ENCODE measurements at places on chromosomes 6 and 20.

DNA sequence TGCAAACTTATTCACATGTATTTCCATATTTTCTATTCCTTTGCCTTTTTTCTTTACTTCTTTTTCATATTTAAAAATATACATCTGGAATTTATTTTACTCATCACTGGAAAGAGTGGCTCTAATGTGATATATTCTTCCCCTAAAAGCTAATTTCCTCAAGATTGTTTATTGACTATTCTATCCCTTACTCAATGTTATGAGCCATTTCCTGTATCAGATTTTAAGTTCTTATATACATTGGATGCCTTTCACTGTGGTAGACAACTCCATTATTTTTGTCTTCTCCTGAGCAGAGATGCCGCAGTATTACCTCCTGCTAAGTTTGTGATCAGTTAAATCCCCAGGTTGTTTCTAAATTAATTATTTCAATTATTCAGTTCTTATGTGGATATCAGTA lies 418.4 kb upstream of the JAG1 start:
- DNase-seq, result no peak

DNA sequence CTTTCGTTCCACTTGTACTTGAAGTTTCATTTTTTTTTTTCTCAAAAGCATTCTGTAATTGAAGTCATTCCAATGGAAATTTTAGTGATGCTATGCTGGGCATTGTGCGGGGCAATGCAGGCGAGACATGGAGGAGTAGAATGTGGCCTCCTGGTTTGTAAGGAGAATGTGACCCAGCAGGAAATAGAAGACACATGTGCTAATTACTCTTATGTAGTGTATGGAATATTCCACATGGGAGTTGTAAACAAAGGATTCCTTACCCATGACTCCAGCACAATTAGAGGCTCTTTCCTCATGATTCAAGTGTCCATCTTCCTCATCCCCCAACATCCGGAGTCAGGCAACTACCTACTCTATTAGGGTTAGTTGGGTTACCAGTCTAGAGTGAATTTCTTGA lies 14.9 kb upstream of the RFPL4B start:
- no peak for DNase-seq

DNA sequence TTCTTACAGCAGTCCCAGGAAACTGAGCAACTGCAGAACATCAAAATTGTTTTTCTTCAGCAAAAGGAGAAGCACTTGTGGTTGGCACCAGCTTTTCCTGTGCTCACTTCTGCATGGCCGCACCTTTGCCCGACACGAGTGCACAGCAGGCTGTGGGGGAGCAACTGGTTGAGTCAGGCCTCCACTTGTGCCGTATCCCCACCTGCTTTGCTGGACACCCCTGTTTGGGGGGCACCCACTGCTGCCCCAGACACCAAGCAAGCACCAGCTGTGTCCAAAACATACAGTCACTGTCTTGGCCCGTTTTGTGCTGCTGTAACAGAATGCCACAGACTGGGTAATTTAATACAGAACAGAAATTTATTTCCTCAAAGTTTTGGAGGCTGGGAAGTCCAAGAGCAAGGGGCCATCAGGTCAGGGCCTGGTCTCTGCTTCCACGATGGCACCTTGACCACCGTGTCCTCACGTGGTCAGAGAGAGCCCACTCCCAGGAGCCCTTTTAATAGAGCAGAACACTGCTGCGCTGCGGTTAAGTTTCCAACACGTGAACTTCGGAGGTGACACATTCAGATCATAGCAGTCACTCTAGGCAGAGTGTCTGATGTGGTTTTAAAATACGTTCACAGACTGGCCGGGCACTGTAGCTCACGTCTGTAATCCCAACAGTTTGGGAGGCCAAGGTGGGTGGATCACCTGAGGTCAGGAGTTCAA lies 8.7 kb upstream of the GMEB2 start:
- peak; percentile 76 for DNase-seq

DNA sequence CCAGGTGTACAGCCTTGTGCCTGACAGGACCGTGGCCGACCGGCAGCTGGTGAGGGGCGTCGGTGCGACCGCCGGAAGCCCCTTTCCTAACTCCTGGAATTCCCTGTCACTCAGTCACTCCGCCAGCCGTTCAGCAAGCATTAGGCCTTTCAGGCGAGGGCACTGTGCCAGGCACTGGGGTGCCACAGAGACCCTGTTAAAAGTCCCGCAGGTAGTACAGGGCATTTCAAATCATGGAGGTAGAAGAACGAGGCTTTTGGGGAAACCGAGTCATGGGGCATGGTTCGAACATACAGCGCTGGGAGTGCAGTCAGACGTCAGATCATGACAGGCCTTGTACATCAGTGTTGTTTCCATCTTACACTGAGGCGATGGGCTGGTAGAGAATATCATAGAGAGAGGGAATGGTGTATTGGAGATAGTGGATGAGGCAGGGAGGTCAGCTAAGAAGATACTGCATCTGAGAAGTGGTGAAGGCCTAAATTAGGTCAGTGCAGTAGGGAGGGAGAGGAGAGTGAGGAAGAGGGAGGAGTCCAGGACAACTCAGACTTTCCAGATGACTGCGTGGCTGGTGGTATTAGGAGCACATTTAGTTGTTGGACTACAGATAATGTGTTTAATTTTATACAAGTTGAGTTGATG lies 892 bp upstream of the DXO start:
- no peak for DNase-seq

GRCh38 chr6:111555036-111555435 lies 50.6 kb downstream of the TRAF3IP2 start:
- DNase-seq, result no peak

GRCh38 chr20:53698371-53698978 lies 104.8 kb upstream of the ZNF217 start:
- no peak for DNase-seq

DNA sequence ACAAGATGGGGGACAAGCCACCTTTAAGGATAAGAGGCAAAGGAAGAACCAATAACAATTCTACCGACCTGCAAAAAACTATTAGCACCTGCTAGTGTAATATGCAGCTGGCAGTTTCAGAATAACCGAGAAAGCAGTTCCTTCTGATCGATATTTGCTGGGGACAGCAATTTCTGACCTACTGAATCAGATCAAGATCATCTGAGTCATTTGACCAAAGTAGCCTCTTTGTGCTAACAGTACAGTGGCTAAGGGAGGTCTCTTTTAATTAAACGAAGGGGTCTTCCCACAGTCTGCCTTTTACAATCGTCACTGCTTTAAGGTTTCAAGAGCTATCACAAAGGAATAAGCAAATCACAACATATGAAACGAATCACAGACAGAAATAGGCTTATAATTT lies 318.9 kb downstream of the BTBD9 start:
- DNase-seq, result no peak

GRCh38 chr20:52332230-52332629 lies 140.7 kb upstream of the ZFP64 start:
- DNase-seq, result no peak

- no peak for DNase-seq
These were observed 37.6 kb upstream of the CST7 start for GRCh38 chr20:24911461-24911860.

DNA sequence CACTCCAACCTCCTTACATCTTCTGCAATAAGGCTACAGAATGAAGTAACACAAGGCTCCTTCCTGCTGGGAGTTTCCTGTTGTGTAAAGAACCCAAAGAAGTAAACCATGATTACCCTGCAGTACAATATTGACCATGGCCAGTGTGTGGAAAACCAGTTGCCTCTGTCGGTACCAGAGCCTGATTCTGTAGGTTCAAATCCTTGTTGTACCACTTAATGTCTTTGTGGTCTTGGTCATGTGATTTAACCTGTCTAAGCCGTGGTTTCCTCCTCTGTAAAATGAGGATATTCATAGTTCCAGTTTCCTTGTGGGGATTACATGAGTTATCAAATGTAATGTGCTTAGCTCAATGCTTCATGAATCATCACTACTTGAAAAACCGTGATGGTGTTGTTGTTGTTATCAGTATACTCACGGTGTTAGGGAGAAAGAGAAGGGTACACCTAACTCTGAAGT lies 60.3 kb upstream of the PRELID3B start:
- no peak for DNase-seq

- no peak for DNase-seq
These were observed 5.6 kb upstream of the PLCG1 start for GRCh38 chr20:41131594-41132387.

DNA sequence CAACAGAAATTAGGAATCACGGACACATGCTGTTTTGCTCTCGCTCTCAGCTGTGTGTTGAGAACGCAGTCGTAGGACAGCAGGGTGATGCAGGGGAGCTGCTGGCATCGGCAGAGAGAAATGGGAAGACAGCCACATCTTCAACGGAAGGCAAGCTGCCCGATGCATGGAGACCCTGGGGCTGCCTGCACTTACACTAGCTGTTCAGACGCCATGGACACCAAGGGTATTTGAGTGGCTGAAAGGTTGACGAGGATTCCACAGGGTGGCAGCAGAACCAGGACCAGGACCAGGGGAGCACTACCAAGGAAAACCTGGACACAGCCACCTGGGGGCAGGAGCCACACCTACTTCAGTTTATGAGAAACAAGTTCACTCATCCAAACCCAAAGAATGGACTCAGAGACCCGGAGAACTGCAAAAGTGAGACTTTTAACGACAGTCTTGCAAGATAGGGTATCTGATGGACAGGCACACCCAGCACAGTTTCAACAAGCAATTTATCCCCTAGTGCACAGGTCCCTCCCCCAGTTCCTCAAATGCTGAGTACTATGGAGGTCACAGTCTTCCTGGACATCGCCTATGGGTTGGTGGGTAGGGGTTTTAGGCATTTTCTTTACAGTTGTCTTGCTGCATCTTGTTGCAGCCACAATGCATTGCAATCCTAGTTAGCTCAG lies 56.3 kb upstream of the ENTPD6 start:
- no peak for DNase-seq

GRCh38 chr20:53215166-53215565 lies 243.0 kb downstream of the TSHZ2 start:
- no peak for DNase-seq

DNA sequence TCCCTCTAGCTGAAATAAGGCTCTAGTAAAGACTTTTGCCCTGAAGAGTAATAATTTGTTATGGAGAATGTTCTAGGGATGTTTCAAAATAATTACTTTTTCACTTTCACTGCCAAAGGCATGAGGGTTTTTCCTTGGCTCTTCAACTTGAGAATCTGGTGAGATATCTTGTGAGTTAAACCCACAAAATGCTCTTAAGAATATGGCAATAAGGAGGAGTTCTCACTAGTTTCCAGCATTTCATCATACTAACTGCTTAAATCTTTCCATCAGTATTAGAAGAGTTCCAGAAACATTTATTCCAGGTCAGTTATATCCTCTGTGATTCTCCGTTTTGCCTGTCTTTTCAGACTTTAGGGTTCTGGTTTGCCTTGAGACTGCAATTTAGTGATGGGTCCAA lies 785.6 kb upstream of the GJE1 start:
- DNase-seq, result no peak

- no peak for DNase-seq
These were observed 7.7 kb downstream of the PHIP start for GRCh38 chr6:79070206-79070825.

GRCh38 chr6:134253681-134254080 lies 64.2 kb downstream of the SGK1 start:
- DNase-seq, result no peak

- DNase-seq, result no peak
These were observed 9.6 kb upstream of the BEND3 start for GRCh38 chr6:107124934-107125348.

GRCh38 chr6:513058-513457 lies 121.5 kb downstream of the IRF4 start:
- DNase-seq, result no peak

GRCh38 chr6:1952740-1953360 lies 292.6 kb downstream of the GMDS start:
- no peak for DNase-seq

DNA sequence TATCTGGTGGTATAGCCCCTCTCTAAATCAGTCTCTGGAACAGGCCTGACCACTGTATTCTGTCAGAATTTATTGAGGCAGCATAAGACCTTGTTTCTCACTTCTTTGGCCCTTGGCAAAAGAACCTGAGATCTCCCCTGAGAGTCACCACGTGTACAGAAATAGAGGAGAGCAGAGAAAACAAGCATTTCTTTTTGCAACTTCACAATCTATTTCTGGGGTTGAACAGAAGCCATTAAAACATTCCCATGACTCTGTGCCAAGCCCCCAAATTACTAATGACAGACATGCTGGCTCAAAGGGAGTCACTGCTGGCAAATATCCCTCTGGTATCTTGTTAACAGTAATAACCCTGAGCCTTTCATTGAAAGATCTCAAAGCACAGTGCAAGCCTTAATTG lies 395.3 kb downstream of the MAFB start:
- no peak for DNase-seq

DNA sequence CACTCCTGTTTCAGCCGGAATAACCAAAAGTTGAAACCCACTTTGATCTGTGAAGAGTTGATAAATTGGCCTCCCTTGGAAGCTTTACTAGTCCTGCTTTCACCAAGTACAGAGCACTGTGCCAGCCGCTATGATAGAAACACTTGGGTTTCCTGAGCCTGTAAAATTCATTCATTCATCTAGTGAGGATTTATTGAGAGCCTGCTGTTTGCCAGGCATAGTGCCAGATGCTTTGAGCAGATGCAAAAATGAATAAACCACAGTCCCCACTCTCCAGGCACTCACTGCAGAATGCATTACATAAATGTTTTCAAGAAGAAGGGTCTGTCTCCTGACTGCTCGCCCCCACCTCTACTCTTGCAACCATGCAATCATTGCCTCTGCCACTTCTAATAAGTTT lies 25.3 kb upstream of the TMEM217 start:
- DNase-seq, result no peak

GRCh38 chr6:84549917-84550316 lies 214.5 kb downstream of the TBX18 start:
- DNase-seq, result no peak

DNA sequence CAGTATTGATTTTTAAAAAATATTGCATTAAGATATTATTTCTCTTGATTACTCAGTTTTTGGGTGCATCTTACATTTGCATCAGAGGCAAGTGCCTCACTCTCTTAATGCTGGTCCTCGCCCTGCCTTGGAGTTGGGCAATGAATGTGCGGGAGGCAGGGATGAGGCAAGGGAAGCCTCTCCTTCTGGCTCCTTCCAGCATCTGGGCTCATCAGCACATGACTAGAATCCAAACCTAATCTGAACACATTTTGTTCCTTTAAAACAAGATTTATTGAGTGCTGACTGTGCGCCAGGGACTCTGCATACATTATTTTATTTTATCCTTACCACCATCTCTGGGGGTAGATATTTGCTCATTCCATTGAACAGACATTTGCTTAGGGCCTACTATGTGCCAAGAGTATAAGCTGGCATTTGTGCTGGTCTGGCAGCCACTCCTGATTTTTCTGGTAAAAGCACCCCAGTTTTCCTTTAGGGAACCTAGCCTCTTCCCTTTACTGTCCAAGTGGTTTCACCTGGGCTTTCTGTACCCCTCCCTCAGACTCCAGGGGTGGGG lies 71.9 kb upstream of the ZNFX1 start:
- DNase-seq, result no peak

DNA sequence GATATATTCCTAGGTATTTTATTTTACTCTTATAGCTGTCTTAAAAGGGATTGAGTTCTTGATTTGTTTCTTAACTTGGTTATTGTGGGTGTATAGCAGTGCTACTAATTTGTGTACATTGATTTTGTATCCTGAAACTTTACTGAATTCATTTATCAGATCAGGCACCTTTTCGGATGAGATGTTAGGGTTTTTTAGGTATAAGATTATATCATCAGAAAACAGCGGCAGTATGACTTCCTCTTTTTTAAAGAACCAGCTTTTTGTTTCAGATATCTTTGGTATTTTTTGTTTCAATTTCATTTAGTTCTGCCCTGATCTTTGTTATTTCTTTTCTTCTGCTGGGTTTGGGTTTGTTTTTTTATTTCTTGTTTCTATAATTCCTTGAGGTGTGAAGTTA lies 382.4 kb upstream of the ADGRB3 start:
- DNase-seq, result no peak

- DNase-seq, result no peak
These were observed 5.3 kb downstream of the RNF144B start for GRCh38 chr6:18392346-18392877.

GRCh38 chr20:50285376-50286173 lies 94.9 kb downstream of the CEBPB start:
- DNase-seq, result no peak
